Kasumi-1 (cell line): ENCODE measurements at places on chromosomes 4 and X.

GRCh38 chr4:169663831-169664230 is 43.5 kb downstream of the CLCN3 start:
- DNase-seq, result no peak

GRCh38 chrX:153374426-153374825 is 26.7 kb downstream of the PNMA6E start:
- no peak for DNase-seq

DNA sequence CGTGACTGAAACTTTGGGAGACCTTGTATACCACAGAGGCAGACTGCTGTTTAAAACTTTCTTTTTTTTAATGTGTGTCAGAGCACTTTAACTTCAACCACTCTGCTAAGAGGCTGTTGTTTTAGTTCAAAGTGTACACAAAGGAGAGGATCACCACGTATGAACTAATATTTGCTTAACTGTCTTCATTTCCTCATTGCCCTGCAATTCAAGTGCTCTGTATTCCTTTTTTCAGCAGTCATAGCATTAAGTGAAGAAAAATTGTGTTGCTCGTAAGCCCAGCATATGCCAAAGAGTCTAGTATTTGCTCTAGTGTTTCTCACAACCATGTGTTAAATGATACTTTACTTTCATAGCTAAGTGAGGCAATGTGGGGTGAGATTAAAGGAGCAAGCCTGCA is 63.0 kb upstream of the HHIP start:
- DNase-seq, result no peak

- peak; percentile 54 for DNase-seq
Measured at GRCh38 chrX:135520022-135520552, 373 bp upstream of the INTS6L start.

DNA sequence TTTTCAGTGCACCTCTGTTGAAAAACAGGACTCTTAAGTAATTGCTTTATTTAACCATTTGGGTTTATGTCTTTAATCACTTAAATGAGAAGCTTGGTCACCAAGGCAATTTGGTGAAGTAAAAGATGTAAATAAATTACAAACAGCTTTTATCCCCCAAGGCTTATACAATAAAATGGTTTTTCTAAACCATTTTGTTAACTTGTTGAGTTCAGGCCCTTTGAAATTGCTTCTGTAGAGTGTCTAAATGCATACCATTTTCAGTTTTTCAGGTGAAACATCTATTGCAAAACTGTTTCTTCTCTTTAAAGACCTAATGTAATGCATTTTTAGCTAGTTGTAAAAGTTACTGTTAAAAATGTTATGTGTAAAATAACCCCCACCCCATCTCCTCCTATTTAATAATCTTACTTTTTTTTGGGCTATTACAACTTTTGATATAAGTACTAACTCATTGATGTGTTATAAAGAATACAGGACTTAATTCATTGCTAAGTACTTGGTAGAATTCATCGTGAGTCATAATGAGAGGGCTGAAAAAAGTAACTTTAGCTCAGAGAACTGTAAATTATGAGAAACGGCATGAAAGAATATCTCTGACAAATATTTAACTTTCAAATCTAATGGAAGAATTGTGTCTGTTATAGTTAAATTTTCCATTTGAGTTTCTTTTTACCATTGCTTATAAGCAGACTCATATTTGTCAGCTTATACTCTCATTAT is 4.5 kb downstream of the RAPGEF2 start:
- no peak for DNase-seq

- DNase-seq, result no peak
Measured at GRCh38 chr4:81528200-81528599, 56.5 kb upstream of the RASGEF1B start.

GRCh38 chr4:77899607-77900006 is 37.0 kb downstream of the MRPL1 start:
- DNase-seq, result no peak

DNA sequence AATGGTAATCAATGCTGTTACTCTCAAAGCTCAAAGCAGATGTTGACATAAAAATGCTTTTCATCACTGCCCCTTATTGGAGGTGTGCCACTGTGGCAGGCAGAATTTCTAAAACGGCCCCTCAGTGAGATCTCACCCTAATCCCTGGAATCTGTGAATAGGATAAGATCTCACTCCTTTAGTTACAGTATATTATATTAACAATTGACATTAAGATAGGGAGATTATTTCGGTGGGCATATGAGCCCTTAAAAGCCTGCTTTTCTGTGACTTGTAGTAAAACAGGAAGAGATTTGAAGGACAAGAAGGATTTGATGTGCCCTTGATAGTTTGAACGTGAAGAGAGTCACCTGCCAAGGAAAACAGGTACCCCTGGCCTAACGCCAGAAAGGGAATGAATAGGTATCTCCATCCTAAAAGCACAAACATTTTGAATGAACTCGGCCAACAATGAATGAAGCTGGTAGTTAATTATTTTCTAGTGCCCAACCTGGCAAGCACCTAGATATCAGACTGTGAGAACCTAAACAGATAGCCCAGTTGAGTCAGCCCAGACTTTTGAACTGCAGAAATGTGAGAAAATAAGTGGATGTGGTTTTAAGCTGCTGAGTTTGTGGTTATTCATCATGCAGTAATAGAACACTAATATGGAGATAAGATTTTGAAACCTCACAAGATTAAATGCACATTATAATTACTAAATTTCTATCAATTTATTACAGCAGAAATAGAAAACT is 881.6 kb downstream of the PCDH18 start:
- DNase-seq, result no peak
